Adrenal gland (tissue), 19 donors: ENCODE measurements at places on chromosomes 16 and 17. TPM values are rescaled to one million over a fixed set of nuclear protein-coding genes. Genes with fewer than 3 reads are reported as not detected.

GDPD1 gene
- total RNA-seq: 3.1 TPM

EVPLL gene
- total RNA-seq: not detected

WFIKKN1 gene
- total RNA-seq: 0.18 TPM

SLC9A5 gene
- 1.1 TPM for total RNA-seq

HBQ1 gene
- total RNA-seq: not detected

NEK8 gene
- total RNA-seq: 8.6 TPM

CKLF gene
- total RNA-seq: 51.5 TPM

GDPD3 gene
- total RNA-seq: 2.5 TPM

USP31 gene
- total RNA-seq: 7.3 TPM
